ENCODE measurements at places on chromosomes 6 and 20. TPM values are rescaled to one million over a fixed set of nuclear protein-coding genes. Genes with fewer than 3 reads are reported as not detected.

GRCh38 chr6:143098054-143098671 lies 37.5 kb downstream of the AIG1 start:
- DNase-seq: no peak

GRCh38 chr20:54133434-54134427 lies 40.1 kb downstream of the CYP24A1 start:
- DNase-seq: no peak

- no peak for DNase-seq
Measured at GRCh38 chr20:48538856-48539255, 288.9 kb downstream of the PREX1 start.

The ENPP1 gene
- polyA plus RNA-seq: 26.1 TPM

DNA sequence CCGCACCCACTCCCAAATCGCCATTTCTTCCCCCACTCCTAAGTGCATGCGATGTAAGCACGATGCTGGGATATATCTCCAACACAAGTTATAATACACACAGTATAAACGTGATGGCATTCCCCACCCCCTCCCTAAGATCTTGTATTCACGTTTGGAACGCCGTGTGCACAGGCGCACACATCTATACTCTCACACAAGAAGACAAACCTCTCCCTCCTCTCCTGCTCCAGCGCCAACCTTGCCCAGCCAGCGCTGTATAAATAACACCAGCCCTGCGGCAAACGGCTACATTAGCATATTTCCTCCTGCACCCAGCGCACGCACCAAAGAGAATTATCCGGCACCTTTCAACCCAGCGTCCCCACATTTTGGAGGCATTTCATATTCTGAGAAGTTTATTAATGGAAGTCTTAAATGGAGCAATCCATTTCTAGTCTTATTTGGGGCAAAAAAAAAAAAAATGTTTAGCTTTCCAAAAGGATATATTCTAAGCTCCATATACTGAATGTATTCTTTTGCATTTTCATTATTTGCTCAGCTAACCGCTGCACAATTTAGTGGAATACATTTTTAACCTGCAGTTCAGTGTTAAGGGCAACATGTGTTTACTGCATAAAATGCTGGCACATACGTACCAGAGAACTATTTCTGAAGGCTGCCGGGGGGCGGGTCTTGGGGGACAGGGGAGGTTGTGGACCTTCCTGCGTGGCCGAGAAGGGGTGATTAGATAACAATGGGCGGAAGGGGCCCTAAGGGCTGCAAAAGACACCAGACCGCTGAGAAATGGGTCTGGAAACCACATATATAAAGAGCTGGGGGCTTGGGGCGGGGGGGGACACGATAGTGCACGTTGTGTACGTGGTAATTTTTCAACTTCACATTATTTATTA lies 1.1 kb upstream of the SLC22A23 start:
- no peak for DNase-seq

The CYP39A1 gene
- polyA plus RNA-seq: 8.1 TPM

DNA sequence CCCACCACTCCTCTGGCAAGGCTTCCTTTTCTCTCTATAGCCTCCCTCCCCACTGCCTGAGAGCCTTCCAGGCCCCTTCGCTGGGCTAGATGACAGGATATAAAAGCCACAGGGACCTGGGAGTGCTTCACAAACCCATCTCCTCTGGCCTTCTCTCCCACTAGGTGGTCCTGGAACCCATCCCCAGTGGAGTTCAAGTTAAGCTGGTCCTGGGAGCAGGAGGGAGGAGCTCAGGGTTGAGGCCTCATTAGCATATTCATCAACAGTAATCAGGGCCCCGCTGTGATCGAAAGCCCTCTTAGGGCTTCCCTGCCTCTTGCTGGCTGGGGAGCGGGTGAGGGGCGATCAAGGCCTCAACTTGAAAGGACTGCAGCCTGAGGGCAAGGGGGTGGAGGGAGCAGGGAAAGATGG lies 9.1 kb downstream of the EBF4 start:
- no peak for DNase-seq

The PHACTR3 gene
- polyA plus RNA-seq: 11.3 TPM

The BANF2 gene
- not detected for polyA plus RNA-seq

GRCh38 chr20:24983896-24984295 lies 8.7 kb downstream of the APMAP start:
- DNase-seq: no peak

DNA sequence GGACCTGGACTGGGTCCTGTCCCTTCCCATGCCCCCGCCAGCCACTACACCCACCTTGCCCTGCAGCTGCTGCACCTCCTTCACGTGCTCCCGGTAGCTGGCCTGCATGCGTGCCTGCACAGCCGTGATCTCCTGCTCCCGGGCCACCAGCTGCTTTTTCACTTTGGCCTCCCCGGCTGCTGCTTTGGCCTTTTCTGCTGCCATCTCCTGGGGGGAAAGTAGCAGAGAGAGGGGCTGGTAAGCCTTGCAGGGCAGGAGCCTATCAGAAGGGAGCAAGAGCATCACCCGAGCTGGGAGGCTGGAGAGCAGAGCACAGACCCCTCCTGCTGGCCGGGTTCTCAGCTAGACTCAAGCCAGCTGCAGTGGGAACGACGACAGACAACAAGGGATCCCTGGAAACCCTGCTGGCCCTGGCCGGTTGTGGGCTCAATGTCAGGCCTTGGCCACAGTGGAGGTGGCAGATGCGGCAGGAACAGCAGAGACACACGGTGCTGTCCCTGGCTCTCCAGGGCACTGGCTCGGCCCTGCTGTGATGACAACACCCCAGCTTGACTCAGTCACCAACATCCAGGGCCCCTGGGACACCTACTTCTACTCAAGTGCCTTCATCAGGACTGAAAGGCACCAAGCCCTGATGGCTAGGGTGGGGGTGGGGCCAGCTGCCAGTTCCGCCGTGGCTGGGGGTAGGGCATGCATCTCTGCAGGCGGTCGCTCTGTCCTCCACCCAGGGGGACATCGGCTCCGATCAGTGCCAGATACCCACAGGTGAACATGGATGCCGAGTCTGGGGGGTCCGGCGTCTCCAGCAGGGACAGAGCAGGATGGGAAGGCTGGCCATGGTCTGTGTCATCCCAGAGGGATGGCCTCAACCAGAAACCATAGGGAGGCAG lies 45.3 kb downstream of the RRBP1 start:
- peak; percentile 55 for DNase-seq

GRCh38 chr6:159529934-159530333 lies 163.1 kb downstream of the SOD2 start:
- DNase-seq: no peak

- peak; percentile 74 for DNase-seq
Measured at GRCh38 chr20:59571551-59572314, 32.6 kb upstream of the PHACTR3 start.

DNA sequence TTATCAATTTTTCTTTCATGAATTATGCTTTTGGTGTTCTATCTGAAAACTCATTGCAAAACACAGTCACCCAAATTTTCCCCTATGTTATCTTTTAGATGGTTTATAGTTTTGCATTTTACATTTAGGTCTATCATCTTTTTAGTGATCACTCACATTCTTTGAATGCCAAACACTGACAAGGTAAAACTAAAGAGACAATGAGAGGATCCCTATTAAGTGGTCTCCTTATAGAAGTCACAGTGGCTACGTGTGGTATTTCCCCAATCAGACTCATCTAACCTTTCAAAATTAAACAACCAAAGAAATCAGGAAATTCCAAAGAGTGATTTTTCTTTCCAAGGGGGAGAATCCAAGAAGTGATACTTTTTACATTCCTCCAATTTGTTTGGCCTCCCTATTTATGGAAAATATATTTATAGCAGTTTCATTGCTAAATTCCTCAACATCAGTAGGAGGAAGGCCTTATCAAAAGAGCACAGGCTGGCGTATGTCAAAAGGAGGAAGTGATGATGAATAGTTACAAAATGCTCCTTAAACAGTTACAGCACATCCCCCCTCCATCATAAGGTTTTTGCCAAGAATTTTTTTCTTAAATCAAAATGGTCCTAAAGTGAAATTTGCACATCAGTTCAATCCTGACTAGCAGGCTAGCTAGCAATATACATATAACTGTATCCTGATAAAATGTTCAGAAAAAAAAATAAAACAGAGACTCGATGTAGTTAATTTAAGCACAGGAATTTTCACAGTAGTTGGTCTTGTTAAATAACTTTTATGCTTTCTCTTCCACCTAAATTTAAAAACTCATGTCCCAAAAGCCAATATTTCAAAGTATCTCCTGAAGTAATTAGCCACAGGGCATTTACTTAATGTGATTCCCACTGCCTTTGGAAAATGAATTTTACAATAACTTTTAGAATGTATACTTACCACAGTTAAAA lies 76.2 kb upstream of the IPCEF1 start:
- no peak for DNase-seq

DNA sequence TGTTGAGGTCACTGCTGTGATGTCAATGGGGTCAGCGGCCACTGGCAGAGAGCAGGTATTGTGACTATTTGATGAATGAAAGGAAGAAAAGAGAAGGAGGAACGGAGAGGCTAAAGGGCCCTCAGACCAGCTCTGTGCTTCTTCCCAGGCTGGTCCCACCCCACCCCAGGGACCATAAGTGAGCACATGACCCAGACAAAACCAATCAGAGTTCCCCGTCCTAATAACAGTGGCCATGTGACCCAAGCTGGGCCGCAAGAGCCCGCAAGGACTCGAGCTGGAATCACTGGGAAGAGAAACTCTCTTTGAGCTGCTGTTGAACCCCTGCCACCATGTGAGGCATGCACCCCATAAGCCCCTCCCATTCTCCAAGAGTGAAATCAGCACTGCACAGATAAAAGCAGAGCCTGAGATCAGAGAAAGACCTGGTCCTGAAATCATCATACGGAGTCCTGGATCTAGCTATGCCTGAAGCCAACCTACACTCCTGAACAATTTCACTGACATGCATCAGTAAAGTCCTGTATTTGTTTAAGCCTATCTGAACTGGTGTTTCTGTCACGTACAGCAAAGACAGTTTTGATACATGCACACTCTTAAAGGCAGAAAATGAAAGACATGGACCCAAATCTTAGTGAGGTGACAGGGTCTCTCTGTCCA lies 90.2 kb downstream of the PREX1 start:
- DNase-seq: no peak

DNA sequence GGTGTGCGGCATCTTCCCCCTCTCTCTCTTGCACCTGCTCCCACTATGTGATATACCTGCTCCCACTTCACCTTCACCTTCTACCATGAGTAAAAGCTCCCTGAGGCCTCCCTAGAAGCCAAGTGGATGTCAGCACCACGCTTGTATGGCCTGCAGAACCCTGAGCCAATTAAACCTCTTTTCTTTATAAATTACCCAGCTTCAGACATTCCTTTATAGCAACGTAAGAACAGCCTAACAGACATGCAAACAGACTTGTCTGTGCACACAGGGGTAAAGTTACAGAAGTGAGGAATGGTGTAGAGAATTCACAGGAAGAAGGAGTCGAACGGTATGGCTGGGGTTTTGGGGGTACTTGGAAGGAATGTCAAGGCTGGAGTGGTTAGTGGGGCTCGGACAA lies 14.8 kb upstream of the TGM2 start:
- DNase-seq: no peak

DNA sequence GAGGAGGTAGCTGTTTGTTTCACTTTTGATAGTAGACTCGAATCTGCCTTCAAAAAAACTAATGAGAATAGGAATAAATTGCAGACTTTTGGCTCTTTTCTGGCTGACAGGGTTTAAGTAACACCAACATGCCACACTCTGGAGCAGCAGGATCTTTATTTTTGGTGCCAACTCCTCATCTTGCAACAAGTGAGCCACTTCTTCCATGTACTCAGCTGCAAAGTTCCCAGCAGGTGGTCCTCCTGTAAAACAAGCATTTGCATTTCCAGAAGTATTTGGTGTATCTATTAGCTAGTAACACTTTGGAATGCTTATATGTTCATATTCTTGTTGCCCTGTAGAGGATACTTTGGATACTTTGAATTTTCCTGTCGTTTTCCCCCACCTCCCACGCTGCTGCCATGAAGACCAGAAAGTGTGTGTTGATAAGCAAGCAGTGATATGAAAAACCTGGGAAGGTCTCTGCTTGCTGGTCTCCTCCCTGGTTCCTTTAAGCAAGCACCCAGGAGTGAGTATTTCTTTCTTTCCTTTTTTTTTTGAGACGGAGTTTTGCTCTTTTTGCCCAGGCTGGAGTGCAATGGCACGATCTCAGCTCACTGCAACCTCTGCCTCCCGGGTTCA lies 1.0 kb downstream of the ARMH2 start:
- no peak for DNase-seq

GRCh38 chr6:7268816-7269555 lies 44.0 kb downstream of the SSR1 start:
- no peak for DNase-seq

The BCAS4 gene
- polyA plus RNA-seq: 5.5 TPM
